ENCODE measurements at places on chromosomes 3 and 15. TPM values are rescaled to one million over a fixed set of nuclear protein-coding genes. Genes with fewer than 3 reads are reported as not detected.

The CPA3 gene
- total RNA-seq: not detected

- no peak for DNase-seq
- H3K27ac ChIP-seq: no peak overlapping the region
- H3K4me3 ChIP-seq: no peak overlapping the region
- H3K4me1 ChIP-seq: peaks cover 4% of the 10 kb centered on the region
- no peaks in the 10 kb centered on the region for H3K36me3 ChIP-seq
Observed at GRCh38 chr3:73203633-73204032, 142.2 kb downstream of the EBLN2 start.

The MGLL gene
- total RNA-seq: not detected

The PLA2G4F gene
- total RNA-seq: 0.22 TPM

DNA sequence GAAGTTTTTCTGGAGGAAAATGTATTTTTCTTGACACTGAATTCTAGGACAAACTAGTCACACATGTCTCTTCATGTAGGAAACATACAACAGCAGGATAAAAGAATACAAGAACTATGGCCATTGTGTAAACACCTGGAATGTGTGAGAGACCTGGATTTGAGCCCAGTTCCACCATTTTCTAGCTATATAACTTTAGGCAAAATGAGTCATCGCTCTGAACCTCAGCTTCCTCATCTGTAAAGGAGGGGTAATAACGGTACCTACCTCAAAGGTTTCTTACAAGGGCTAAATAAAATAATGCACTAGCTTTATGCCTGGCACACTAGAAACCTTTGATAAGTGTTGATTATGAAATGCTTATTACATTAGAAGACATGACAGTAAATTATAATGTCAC lies 57.8 kb downstream of the RIOX2 start:
- H3K4me1 ChIP-seq: peaks cover 4% of the 10 kb centered on the region
- no peak overlapping the region for H3K4me3 ChIP-seq
- H3K27me3 ChIP-seq: no peaks in the 10 kb centered on the region
- DNase-seq: no peak
- no peaks in the 10 kb centered on the region for H3K36me3 ChIP-seq

DNA sequence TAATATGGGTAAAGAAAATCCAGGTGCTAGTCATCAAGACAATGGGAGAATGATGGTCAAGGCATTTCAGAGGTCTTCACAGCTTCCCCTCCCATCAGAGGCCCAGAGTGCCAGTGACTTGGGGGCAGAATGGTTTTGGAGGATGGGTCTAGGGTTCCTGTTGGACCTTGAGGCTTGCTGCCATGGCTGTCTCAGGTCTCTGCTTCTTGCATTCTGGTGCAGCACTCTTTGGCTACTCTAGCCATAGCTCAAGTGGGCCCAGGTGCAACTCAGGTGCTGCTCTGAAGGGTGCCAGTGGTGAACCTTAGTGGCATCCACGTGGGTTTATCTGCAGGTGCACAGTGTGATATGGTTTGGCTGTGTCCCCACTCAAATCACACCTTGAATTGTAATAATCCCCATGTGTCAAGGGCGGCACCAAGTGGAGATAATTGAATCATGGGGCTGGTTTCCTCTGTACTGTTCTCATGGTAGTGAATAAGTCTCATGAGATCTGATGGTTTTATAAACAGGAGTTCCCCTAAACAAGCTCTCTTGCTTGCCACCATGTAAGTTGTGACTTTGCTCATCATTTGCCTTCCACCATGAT lies 48.5 kb upstream of the PEX5L start:
- peak overlapping the region; percentile 14 for H3K4me3 ChIP-seq
- peaks cover 3% of the 10 kb centered on the region for H3K4me1 ChIP-seq
- DNase-seq: no peak
- no peaks in the 10 kb centered on the region for H3K27me3 ChIP-seq
- H3K27ac ChIP-seq: no peak overlapping the region

- no peaks in the 10 kb centered on the region for H3K27me3 ChIP-seq
- no peak overlapping the region for H3K4me3 ChIP-seq
- no peak for DNase-seq
- H3K36me3 ChIP-seq: no peaks in the 10 kb centered on the region
- H3K27ac ChIP-seq: no peak overlapping the region
Observed at GRCh38 chr3:99758502-99759177, 59.0 kb upstream of the CMSS1 start.

DNA sequence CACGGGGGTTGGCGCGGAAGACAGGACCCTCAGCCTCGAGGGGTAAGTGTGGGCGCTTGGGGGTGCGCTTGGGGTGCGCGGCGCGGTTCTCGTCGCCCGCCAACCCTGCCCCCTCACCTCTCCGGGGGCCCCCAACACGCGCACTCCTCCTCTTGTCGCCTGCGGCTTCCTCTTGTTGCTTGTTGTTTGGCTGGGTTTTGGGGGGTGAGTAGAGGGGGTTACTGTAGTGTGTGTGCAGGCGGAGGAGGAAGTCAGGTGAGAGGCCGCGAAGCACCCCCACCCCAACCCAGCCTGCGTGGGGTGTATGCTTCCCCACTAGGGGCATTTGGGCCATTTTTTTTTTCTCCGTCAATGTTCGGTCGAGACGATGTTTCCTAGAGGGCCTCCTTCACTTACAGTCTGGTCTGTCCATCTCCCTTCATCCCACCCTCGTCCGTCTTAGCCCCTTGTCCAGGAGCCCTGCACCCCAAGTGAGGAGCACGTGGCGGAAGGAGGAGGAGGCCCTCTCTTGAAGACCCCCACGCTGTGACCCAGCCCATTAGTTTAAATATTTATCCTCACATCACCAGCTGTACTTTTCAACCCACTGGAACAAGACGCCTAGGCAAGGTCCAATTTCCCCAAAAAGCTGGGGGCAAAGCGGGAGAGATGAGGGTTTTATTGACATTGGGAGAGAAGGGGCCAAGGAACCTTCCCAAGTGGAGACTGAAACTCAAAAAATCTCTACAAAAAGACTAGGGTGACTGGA lies 20.4 kb upstream of the SATB1 start:
- peak overlapping the region; percentile 84 for H3K4me3 ChIP-seq
- no peaks in the 10 kb centered on the region for H3K4me1 ChIP-seq
- H3K27me3 ChIP-seq: peaks cover 39% of the 10 kb centered on the region
- peak; percentile 57 for DNase-seq
- H3K36me3 ChIP-seq: peaks cover 3% of the 10 kb centered on the region
- no peak overlapping the region for H3K27ac ChIP-seq

The GOLGA6A gene
- 0.86 TPM for total RNA-seq

DNA sequence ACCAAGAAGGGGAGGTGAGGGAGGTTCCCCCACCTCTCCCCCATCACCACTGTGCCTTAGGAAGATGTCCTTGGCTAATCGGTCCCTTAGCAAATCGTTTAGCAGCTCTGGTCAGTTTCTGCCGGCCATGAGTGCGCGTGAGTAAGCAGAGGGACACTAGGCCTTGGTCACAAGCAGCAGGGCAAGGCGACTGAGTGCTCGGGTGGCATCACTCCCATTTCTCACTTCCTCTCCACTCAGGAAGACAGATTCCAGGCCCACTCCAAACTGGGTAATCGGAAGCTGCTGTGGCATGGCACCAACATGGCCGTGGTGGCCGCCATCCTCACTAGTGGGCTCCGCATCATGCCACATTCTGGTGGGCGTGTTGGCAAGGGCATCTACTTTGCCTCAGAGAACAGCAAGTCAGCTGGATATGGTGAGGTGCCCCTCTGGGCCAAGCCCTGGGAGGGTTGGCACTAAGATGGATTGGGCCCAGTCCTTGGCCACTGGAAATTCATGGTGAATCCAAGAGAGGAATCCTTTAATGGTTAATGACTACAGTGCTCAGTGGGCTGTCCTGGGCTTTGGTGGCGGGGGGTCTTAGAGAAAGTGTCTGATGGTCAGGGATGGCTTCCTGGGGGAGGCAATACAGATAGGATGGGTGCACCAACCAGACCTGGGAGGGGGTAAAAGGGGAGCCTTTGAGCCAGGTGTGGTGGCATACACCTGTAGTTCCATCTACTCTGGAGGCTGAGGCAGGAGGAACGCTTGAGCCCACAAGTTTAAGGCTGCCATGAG lies 4.0 kb downstream of the PARP3 start:
- H3K4me3 ChIP-seq: no peak overlapping the region
- DNase-seq: peak; percentile 27
- no peak overlapping the region for H3K27ac ChIP-seq
- H3K27me3 ChIP-seq: peaks cover 23% of the 10 kb centered on the region
- H3K36me3 ChIP-seq: no peaks in the 10 kb centered on the region

DNA sequence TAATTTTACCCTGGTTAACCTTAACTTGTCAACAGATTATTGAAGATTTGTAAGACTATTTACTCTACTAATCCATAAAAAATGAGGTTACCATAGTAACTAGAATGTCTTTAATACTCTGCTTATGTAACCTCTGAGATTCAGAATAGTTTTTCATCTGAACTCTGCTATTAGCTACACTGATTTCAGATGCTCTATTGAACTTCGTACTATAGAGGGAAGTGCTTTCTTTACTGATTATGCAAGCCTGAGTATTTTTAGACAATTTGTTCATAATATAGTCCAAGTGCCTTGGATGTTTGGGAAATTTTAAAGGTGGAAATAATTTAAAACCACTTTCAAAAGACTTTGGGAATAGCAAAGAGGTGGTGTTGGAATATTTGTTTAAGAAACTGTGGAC lies 107.9 kb upstream of the GBE1 start:
- H3K36me3 ChIP-seq: no peaks in the 10 kb centered on the region
- H3K27me3 ChIP-seq: no peaks in the 10 kb centered on the region
- DNase-seq: no peak
- no peaks in the 10 kb centered on the region for H3K4me1 ChIP-seq
- H3K4me3 ChIP-seq: no peak overlapping the region

The CYP8B1 gene
- total RNA-seq: not detected

DNA sequence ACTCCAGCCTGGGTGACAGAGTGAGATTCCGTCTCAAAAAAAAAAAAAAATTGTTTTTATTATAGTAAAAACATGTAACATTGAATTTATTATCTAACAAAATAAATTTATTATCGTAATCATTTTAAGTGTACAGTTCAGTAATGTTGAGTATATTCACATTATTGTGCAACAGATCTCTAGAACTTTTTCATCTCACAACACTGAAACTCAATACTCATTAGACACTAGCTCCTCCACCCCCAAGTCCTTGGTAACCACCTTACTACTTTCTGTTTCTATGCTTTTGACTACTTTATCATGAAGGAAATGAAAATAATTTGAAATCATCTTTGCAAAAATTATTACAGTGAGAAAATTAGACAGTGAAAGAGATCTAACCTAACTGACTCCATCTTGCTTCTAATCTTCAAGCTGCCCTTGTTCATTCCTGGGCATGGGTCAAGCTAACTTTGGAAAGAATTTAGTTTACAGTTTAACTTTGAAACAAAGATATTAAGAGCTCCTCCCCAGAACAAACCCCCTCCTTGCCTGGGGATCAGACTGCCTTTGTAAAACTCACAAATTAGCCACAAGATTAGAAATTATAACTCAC lies 15.0 kb upstream of the FYCO1 start:
- no peak overlapping the region for H3K27ac ChIP-seq
- no peaks in the 10 kb centered on the region for H3K36me3 ChIP-seq
- no peak for DNase-seq
- H3K27me3 ChIP-seq: no peaks in the 10 kb centered on the region
- H3K4me1 ChIP-seq: no peaks in the 10 kb centered on the region
- H3K4me3 ChIP-seq: no peak overlapping the region

DNA sequence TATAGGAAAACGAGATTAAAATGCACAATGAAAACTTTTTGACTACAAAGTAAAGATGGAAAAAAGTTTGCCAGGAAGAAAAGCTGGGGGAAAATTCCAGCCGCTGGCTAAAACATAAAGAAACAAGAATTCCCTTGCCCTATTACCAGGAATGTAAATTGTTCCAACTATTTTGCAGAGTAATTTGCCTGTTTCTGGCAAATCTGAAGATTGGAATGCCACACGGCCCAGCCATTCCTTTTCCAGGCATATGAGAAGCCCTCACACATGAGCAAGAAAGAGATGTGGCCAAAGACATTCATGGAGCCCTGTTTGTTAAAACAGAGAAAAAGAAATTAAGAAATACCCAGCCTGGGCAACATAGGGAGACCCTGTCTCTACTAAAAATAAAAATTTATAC lies 8.4 kb upstream of the GATA2 start:
- H3K4me3 ChIP-seq: no peak overlapping the region
- H3K27ac ChIP-seq: no peak overlapping the region
- H3K4me1 ChIP-seq: peaks cover 3% of the 10 kb centered on the region
- H3K27me3 ChIP-seq: peaks cover 51% of the 10 kb centered on the region

GRCh38 chr3:20136231-20136630 lies 49.8 kb downstream of the SGO1 start:
- H3K4me1 ChIP-seq: no peaks in the 10 kb centered on the region
- no peak for DNase-seq
- no peaks in the 10 kb centered on the region for H3K27me3 ChIP-seq
- no peak overlapping the region for H3K27ac ChIP-seq

DNA sequence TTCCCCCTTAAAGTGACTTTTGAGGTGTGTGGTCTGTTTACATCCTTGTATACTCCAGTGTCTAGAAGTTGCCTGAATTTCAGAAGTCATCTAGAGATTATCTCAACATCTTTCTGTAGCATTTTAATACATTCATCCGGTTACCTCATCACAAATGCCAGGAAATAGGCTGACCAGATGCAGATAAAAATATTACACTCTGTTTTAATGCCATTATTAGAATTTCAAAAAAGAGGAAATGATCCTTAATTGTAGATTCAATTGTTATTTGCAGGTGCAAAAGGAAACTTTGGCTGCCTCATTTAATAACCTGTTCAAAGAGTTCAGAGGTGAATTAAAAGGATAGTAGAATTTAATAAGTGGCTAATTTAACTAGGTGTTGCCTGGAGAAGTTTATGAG lies 290.9 kb downstream of the C3orf38 start:
- no peaks in the 10 kb centered on the region for H3K4me1 ChIP-seq
- H3K4me3 ChIP-seq: no peak overlapping the region
- H3K27ac ChIP-seq: no peak overlapping the region
- DNase-seq: no peak
- no peaks in the 10 kb centered on the region for H3K36me3 ChIP-seq

The USP4 gene
- total RNA-seq: 48.9 TPM

- no peak overlapping the region for H3K4me3 ChIP-seq
- peaks cover 4% of the 10 kb centered on the region for H3K4me1 ChIP-seq
- no peaks in the 10 kb centered on the region for H3K36me3 ChIP-seq
- no peak for DNase-seq
Observed at GRCh38 chr3:9109568-9109914, 139.9 kb downstream of the SRGAP3 start.

DNA sequence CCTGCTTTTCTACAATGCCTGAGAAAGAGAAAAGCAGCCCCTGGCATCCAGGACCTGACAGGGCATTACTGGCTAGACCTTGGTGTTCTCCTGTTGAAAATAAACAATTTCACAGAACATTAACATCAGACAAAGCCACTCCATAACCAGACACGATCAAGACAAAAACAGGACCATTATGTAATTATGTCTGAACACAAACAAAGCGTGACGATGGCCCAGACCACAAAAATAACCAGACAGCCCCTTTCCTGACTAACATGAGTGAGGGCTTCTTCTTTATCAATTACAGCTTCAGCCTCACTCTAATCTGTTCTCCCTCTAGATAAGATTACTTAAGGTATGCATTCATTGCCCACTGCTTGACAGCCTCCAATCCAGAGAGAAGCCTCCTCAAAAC lies 172.7 kb upstream of the LMCD1 start:
- H3K27me3 ChIP-seq: no peaks in the 10 kb centered on the region
- peaks cover 20% of the 10 kb centered on the region for H3K4me1 ChIP-seq
- no peak for DNase-seq
- no peak overlapping the region for H3K4me3 ChIP-seq
- no peaks in the 10 kb centered on the region for H3K36me3 ChIP-seq
- H3K27ac ChIP-seq: no peak overlapping the region
